ENCODE measurements at places on chromosomes 11 and 22.

DNA sequence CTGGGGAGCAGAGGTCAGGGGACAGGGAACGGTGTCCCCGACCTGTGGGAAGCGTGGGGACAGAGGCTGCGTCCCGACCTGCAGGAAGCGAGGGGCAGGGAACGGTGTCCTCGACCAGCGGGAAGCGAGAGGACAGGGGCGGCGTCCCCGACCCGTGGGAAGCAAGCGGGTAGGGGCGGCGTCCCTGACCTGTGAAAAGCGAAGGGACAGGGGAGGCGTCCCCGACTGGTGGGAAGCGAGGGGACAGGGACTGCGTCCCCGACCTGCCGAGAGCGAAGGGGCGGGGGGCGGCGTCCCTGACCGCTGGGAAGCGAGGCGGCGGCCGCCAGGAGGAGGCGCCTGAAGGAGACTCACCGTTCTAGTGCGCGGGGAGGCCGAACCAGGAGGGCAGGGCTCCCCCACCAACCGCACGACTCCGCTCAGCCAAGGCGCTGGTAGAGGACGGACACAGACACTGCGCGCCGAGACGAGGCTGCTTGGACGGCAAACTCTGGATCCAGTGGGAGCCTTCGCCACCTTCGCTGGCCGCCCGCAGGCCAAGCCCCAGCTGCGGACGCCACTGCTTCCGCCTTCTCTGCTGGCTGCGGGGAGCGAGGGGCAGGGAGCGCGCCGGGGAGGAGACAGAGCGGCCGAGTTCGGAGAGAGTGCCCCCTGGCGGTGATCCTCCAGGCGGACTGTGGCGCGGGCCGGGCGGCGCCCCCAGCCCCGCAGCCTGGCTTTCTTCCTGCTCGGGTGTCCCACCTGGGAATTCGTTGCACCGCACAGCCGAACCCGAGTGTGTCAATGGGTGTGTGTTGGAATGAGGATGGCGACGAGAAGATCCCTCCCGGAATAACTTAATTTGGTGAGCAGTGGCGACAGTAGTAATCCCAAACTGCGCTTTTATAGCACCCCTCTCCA lies at the start of gene TRAF6:
TRAF6 (minus strand) TSS at position 579 of the 900 bp plus-strand sequence. CDS start 8,757 bp downstream, outside the sequence.
- DNase-seq: peak; percentile 75

DNA sequence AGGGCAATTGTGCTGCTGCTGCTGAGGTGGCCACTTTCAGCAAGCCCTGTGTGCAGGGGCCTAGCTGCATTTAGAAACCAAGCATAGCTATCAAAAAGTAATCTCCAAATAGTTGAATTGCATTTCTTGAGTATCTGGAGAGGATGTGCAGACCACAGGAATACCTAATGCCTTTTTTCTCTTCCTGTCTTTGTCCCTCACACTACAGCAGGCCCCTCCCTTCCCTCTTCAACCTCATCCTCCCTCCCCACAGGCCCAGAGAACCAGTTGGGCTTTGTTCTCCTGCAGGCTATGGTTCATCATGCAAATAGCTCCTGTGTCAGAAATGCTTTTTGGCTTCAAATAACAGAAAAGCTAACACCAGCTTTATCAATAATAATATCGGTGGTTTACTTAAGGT lies 47.7 kb downstream of the DKK3 start:
- DNase-seq: no peak

- DNase-seq: no peak
These were observed 196.1 kb upstream of the B3GAT1 start for GRCh38 chr11:134607963-134608750.

DNA sequence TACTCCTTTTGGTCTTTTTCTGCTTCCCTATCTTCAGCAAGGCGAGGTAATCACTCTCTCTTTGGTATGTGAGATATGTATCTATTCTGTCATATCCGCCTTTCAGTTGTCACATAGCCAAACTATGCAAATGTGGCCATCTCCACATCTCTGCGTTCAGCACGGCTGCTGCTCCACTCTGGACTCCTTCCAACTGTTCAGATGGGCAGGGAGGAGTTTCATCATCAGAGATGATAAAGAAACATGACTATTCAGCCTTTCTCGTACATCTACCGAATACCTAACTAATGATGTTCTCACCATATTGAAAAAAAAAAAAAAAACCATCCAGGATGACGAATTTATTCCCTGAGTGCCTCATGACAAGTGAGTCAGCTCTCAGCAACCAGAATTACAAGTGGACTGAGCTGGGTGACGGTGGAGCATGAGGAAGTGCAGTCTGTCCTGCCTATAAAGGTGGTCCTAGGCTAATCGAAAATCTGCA lies 899.6 kb downstream of the OPCML start:
- DNase-seq: no peak

DNA sequence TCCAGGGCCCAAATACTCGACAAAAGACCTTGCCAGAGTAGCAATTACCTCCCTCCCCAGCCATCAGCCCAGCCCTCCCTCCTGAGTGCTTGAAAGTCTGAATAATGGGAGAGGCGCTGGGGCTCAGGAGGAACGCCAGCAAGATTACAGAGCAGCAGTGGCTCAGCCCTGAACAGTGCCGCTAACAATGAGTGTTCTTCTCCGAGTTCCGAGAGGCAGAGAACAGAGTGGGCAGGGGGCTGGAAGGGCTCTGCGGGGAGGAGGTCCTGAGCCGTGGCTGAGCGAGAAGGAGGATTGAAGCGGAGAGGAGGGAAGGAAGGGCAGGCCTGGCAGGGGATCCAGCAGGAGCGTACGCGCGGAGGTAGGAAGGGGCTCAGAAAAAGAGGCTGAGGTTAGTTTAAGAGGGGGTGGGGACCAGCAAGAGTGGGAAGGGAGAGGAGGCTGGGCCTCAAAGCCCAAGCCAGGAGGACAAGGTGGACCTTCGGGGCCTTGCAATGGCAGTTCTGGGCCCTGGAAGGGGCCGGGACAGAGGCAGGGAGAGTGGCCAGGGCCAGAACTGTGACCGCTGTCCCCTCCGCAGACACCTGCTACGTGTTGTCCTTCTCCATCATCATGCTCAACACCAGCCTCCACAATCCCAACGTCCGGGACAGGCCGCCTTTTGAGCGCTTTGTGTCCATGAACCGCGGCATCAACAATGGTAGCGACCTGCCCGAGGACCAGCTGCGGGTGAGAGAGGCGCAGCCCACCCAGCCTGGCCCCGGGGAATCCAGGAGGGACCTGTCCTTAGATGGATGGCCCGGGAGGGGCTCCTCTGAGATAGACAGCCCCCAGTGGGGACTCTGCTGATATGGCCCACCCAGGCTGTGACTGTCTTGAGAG lies 20.6 kb downstream of the CYTH4 start:
- no peak for DNase-seq

GRCh38 chr11:9057007-9057406 lies 34.4 kb downstream of the SCUBE2 start:
- DNase-seq: no peak

DNA sequence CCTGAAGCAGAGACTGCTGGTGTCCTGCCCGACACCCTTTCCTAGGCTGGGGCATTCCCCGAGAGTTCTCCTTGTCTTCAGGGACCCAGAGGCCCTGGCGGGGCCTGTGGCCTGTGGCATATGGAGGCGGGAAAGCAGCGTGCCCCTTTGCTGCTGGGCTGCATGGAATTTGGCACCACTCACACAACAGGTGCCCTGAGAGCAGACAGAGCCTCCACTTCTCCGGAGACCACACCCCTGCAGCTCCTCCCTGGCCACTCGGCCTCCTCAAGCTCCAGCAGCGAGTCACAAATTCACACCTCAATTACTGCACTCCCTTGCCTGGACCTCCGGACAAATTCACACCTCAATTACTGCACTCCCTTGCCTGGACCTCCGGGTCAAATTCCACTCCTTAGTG lies 1375.2 kb downstream of the TBC1D22A start:
- no peak for DNase-seq

DNA sequence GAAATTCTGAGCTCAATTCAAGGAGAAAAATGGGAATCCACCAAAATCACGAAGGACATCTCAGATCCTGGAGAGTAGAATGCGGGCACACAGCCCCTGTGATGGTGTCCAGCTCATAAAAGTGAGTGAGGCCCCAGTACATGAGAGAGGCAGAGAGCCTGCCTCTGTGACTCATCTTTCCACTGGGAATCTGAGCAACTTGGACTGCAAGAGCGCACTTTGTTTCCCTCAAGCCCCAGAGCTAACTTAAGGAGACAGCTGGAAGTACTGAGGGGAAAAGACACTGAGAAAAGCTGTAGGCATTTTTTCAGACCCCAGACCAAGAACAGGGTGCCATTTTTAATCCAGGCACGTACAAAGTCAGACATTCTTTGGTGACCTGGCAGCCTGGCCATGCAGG lies 273.7 kb downstream of the C11orf87 start:
- DNase-seq: no peak

GRCh38 chr22:42170946-42171345 lies 40.3 kb upstream of the CYP2D6 start:
- DNase-seq: no peak

- no peak for DNase-seq
These were observed 32.6 kb downstream of the MYO18B start for GRCh38 chr22:25774575-25775026.

- no peak for DNase-seq
These were observed 19.6 kb downstream of the POU2AF1 start for GRCh38 chr11:111359223-111360149.

GRCh38 chr11:134139873-134140331 lies 71.0 kb downstream of the JAM3 start:
- no peak for DNase-seq

GRCh38 chr11:119618208-119618909 lies 110.6 kb downstream of the NECTIN1 start:
- DNase-seq: no peak

DNA sequence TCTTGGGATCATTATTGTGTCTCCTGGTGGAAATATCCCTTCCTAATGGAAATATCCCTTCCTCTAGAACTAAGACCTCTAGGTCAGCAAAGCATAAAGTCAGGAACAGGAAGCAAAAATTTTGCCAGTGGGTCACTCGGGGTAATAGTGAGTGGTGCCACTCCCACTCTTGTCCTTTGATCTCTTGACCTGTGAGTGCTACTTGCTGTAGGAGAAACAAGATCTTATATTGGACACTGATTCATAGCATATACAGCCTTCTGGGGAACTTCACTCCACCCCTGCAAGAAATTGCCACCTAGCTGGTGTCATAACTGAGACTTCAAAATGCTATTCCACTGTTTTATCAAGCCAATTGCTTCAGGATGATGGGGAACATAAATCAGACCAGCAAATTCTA lies 44.7 kb upstream of the TMEM45B start:
- DNase-seq: no peak

- no peak for DNase-seq
These were observed 57.8 kb upstream of the PSMA1 start for GRCh38 chr11:14577835-14578529.

- DNase-seq: no peak
These were observed 233.8 kb upstream of the NCAM1 start for GRCh38 chr11:112727341-112727841.

DNA sequence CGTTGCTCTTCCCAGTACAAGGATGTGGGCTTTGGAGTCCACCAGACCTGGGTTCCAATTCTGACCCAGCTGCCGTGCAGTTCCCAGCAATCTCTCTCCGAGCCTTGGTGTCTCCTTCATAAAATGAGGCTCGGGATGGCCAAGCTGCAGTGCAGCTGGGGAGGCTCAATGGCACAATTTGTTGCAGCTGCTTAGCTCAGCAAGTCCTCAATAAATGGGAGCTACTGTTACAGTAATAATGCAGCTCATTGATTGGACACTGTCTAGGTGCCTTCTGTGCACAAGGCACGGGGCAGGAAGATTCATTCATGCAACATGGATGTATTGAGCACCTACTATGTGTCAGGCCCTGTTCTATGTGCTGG lies 37.1 kb downstream of the SHISAL1 start:
- DNase-seq: no peak

GRCh38 chr11:12989428-12990161 lies 19.5 kb upstream of the RASSF10 start:
- no peak for DNase-seq

DNA sequence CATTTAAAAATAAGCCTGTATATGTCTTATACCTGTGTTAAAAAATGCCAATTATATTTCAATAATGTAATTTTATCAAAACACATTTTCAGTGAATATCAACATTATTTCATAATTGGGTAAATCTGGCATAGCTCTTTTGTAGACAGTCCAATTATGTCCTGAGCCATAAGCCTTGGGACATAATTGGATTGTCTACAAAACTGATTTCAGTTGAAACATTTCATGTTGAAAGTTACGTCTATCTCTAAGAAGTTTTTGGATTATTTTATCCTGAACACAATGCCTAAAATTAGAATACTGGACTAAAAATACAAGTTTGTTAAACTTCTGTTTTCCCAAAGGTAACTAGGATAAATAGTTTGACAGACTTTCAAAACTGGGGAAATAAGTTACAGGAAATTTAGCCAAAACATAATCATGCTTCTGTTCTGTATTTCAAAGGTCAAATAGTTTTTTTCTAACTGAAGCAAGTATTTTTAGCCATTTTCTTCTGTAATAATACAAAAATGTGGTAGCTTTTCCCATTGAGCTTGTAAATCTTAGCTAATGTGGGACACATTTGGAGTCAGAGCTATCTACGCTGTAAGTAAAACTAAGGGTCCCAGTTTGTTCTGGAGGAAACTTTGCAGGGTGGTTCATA lies 100.7 kb upstream of the BIRC3 start:
- DNase-seq: no peak

- DNase-seq: no peak
These were observed 21.6 kb downstream of the LMO1 start for GRCh38 chr11:8242118-8242475.

DNA sequence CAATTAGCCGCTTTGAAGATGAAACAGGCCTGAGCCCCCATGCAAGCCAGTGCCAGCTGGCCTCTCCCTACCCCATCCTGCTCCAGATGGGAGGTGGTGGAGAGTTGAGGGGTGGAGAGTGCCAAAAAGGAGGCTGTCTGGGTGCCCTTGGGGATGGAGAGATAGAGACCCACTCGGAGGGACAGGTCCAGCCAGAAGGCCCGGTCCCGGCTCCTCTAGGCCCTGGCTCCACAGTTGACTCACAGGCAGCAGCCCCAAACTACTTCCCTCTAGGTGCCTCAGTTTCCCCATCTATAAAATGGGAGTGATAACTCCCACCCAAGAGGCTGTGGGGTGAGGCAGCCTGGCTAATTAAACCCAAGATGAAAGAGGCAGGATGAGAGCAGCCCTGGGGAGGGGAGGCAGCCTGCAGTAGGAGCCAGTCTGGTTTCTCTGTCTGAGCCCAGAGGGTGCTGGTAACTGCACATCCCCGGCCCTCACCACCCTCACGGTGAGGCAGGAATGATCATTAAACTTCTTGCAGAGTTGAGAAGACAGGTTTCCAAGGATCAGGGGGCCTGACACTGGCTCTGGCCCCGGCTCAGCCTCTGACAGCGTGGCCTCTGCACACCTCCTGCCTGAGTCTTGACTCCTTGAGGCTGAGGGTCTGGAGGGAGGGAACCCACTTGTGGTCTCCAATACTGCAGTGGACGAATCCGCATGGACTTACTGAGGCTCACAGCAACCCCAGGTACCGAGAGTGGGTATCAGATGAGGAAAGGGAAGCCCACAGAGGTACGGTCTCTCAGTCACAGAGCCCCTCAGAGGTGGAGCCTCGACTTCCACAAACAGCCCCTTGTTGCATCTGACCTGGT lies 1.4 kb upstream of the AP5B1 start:
- DNase-seq: no peak

- DNase-seq: no peak
These were observed 268.3 kb downstream of the MN1 start for GRCh38 chr22:27533105-27533745.
